ENCODE measurements at places on chromosomes 5 and 9.

- H3K4me1 ChIP-seq = no peaks in the 10 kb centered on the region
- no peak overlapping the region for H3K27ac ChIP-seq
- H3K4me3 ChIP-seq = no peak overlapping the region
- no peaks in the 10 kb centered on the region for H3K36me3 ChIP-seq
- no peak for DNase-seq
Observed at GRCh38 chr9:38431116-38431515, 6.9 kb upstream of the IGFBPL1 start.

DNA sequence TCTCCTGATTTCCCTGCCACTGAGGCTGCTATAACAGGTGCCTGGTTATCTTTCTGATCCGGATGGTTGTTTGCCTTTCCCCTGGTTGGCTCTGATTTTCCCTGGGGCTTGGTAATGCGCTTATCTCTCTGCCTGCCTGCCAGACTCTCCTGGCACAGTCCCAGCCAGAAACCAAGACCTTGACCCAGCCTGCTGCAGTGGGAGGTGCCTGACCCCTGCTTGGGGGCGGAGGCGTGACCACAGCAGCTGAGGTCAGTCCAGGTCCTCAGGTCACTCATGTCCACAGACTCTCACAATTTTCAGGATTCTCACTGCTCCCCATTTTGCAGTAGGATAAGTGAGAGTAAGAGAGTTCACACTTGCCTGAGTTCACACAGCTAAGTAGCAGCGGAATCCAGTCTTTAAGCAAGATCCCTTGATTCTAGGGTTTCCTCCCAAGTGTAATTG, 24.4 kb upstream of the SYNPO start:
- H3K27ac ChIP-seq = peak overlapping the region; percentile 11
- no peak for DNase-seq
- peaks cover 38% of the 10 kb centered on the region for H3K4me1 ChIP-seq
- H3K27me3 ChIP-seq = peaks cover 2% of the 10 kb centered on the region

- H3K4me1 ChIP-seq = peaks cover 25% of the 10 kb centered on the region
- no peak overlapping the region for H3K27ac ChIP-seq
- no peaks in the 10 kb centered on the region for H3K27me3 ChIP-seq
- no peak for DNase-seq
Observed at GRCh38 chr5:95671826-95672225, 11.0 kb downstream of the SPATA9 start.

DNA sequence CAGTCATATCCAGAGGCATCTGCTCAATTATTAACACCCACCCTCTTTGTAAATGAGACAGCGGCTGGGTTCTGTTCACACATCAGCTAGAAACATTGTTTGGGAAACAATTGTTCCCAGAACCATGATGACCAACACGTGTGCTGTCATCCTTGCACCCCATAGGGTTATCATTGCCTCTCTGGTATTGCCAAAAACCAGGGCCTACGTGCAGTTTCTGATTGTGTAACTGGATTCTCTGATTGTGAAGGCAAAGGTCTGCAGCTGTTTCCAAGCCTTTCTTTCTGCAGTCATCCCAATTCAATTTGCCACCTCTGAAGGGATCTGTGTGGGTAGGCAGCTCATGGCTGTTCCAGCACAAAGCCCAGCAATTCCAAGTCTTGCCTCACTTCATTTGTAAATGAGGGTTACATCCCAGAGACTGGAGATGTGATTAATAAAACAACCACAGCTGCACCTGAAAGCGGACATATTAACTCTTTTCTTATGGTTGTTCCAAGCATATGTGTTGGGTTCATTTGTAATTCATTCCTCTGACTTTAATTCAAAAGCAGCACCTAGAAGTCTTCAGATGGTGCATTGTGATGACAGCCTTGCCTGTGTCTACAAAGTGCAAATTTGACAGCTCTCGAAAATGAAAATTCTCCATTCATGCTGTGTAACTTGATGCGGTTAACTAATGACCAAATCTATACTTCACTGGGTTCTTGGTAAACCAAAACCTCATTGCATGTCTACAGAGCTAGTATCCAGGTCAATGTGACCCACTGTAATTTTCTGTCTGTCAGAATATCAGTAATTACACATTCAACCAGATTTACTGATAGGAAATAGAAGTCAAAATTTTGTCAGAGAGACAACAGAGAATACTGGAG, 66.6 kb downstream of the YIPF5 start:
- H3K4me3 ChIP-seq = no peak overlapping the region
- H3K36me3 ChIP-seq = no peaks in the 10 kb centered on the region
- no peak for DNase-seq
- H3K4me1 ChIP-seq = no peaks in the 10 kb centered on the region

GRCh38 chr9:83441390-83441789, 96.8 kb downstream of the FRMD3 start:
- DNase-seq = no peak
- no peak overlapping the region for H3K4me3 ChIP-seq
- H3K4me1 ChIP-seq = no peaks in the 10 kb centered on the region
- no peak overlapping the region for H3K27ac ChIP-seq

GRCh38 chr5:31469886-31470285, 62.0 kb downstream of the DROSHA start:
- H3K4me1 ChIP-seq = no peaks in the 10 kb centered on the region
- H3K27ac ChIP-seq = no peak overlapping the region
- H3K4me3 ChIP-seq = no peak overlapping the region
- DNase-seq = no peak
- H3K36me3 ChIP-seq = peaks cover 23% of the 10 kb centered on the region
- no peaks in the 10 kb centered on the region for H3K27me3 ChIP-seq

DNA sequence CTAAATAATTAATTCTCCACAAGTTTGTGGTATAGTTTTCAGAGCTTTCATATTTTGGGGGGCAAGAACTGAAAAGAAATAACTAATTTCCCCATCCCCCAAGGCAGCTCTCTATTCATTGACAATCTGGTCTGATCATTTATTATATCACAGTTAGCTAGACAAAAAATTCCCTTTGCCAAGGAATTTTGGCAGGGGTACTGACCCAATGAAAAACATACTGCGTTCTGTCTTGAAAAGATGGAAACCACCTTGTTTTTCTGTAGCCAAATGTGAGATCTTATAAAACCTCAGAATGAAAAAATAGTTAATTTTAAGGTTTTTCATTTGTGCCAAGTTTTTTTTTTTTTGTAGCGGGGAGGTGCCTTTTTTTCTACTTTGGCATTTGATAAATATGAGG, 1008.9 kb downstream of the EFNA5 start:
- H3K36me3 ChIP-seq = no peaks in the 10 kb centered on the region
- no peak overlapping the region for H3K4me3 ChIP-seq
- H3K4me1 ChIP-seq = no peaks in the 10 kb centered on the region
- no peaks in the 10 kb centered on the region for H3K27me3 ChIP-seq
- DNase-seq = peak; percentile 29
- no peak overlapping the region for H3K27ac ChIP-seq

GRCh38 chr9:26891726-26892125, 876 bp downstream of the CAAP1 start:
- peak overlapping the region; percentile 89 for H3K4me3 ChIP-seq
- H3K27ac ChIP-seq = peak overlapping the region; percentile 92
- no peaks in the 10 kb centered on the region for H3K27me3 ChIP-seq
- H3K4me1 ChIP-seq = peaks cover 6% of the 10 kb centered on the region
- H3K36me3 ChIP-seq = no peaks in the 10 kb centered on the region

DNA sequence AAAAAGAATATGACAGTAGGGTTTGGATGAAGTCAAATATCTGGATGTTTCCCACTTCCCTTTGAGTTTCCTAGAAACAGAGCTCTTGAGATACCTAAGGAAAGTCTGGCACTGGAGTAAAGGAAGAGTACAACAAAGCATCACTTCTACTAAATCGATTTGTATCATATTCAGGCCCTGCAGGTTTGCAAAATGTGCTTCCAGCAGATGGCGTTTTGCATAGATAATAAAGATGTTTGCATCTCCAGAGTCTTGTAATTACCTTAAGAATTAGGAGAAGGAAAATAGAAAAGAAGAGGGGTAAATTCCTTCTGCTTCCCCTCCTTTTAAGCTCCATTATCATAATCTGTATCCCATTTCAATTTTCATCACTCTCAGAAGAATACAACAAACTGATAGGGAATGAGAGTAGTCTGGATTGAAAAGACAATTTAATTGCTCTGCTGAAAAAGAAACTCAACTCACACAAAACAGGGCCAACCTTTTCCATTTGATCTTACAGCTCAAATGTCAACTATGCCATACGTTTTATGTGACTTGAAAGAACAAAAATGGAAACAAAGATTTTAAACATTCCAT, 380.4 kb downstream of the PTPRD start:
- H3K4me1 ChIP-seq = no peaks in the 10 kb centered on the region
- DNase-seq = peak; percentile 0
- no peaks in the 10 kb centered on the region for H3K27me3 ChIP-seq
- H3K36me3 ChIP-seq = no peaks in the 10 kb centered on the region
- no peak overlapping the region for H3K27ac ChIP-seq
- H3K4me3 ChIP-seq = no peak overlapping the region

DNA sequence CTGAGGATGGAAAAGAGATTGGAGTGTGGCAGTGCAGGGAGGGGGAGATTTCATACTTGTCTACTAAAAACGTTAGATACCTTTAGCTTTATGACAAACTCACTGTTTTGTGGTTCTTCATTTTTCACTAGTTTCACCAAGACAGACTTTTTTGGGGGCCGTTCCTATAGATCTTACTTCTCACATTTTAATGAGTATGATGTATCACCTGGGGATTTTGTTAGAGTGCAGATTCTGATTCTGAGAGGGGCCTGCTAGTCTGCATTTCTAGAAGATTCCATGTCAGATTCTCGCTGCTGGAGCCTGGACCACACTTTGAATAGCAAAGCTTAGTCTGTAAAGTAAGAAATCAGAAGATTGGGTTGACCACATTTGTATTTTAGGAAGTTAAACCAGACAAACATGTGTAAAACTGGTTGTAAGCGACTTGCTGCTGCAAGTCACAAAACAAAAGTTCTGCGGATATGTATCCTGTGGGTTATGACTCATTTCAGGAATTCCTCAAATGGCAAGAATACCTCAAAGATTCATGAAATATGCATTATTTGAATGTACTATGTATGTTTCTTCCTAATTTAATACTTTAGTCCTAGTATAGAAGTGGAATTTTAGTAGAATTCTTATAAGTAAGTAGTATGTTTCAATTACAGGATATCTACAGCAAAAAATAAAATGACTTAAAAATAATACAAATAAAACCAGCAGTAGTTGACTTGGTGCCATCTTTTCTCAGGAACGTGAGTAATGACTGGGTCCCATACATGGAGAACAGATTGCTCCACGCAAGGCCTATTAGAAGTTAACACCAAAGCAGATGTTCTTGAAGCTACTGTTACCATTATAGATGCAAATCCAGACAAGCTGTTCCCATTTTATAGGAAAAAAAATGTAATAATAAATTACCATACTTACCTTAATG, 27.8 kb downstream of the NFIL3 start:
- no peaks in the 10 kb centered on the region for H3K27me3 ChIP-seq
- H3K36me3 ChIP-seq = no peaks in the 10 kb centered on the region

GRCh38 chr5:2270467-2270866, 387.7 kb upstream of the IRX4 start:
- no peak overlapping the region for H3K27ac ChIP-seq
- H3K4me1 ChIP-seq = no peaks in the 10 kb centered on the region
- no peak overlapping the region for H3K4me3 ChIP-seq
- no peaks in the 10 kb centered on the region for H3K36me3 ChIP-seq
- DNase-seq = no peak

DNA sequence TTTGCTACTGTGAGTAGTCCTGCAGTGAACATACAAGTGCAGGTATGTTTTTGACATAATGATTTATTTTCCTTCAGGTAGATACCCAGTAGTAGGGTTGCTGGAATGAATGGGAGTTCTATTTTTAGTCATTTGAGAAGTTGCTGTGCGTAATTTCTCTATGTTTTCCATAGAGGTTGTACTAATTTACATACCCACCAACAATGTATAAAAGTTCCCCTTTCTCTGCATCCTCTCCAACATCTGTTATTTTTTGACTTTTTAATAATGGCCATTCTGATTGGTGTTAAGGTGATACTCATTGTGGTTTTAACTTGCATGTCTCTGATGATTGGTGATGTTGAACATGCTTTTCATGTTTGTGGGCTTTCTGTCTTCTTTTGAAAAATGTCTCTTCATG, 64.7 kb upstream of the CTSL start:
- H3K27ac ChIP-seq = no peak overlapping the region
- H3K4me3 ChIP-seq = no peak overlapping the region
- H3K4me1 ChIP-seq = peaks cover 8% of the 10 kb centered on the region
- H3K27me3 ChIP-seq = no peaks in the 10 kb centered on the region
- no peaks in the 10 kb centered on the region for H3K36me3 ChIP-seq
- peak; percentile 20 for DNase-seq

GRCh38 chr5:67206929-67207328, 10.3 kb upstream of the CD180 start:
- H3K4me3 ChIP-seq = no peak overlapping the region
- peak; percentile 97 for DNase-seq
- H3K36me3 ChIP-seq = no peaks in the 10 kb centered on the region
- peaks cover 13% of the 10 kb centered on the region for H3K4me1 ChIP-seq
- no peaks in the 10 kb centered on the region for H3K27me3 ChIP-seq
- H3K27ac ChIP-seq = no peak overlapping the region

GRCh38 chr5:62268234-62268633, 37.8 kb upstream of the KIF2A start:
- H3K27ac ChIP-seq = no peak overlapping the region
- no peaks in the 10 kb centered on the region for H3K4me1 ChIP-seq
- H3K4me3 ChIP-seq = no peak overlapping the region
- no peaks in the 10 kb centered on the region for H3K27me3 ChIP-seq
- DNase-seq = peak; percentile 30

GRCh38 chr9:77449240-77450084, 198.7 kb downstream of the GNA14 start:
- peak; percentile 97 for DNase-seq
- H3K4me1 ChIP-seq = peaks cover 30% of the 10 kb centered on the region
- H3K27ac ChIP-seq = peak overlapping the region; percentile 85
- H3K4me3 ChIP-seq = no peak overlapping the region
- H3K27me3 ChIP-seq = no peaks in the 10 kb centered on the region

- peak overlapping the region; percentile 31 for H3K27ac ChIP-seq
- H3K36me3 ChIP-seq = peaks cover 4% of the 10 kb centered on the region
- peaks cover 40% of the 10 kb centered on the region for H3K4me1 ChIP-seq
- H3K4me3 ChIP-seq = no peak overlapping the region
Observed at GRCh38 chr9:36158917-36159316, 10.3 kb upstream of the CCIN start.

DNA sequence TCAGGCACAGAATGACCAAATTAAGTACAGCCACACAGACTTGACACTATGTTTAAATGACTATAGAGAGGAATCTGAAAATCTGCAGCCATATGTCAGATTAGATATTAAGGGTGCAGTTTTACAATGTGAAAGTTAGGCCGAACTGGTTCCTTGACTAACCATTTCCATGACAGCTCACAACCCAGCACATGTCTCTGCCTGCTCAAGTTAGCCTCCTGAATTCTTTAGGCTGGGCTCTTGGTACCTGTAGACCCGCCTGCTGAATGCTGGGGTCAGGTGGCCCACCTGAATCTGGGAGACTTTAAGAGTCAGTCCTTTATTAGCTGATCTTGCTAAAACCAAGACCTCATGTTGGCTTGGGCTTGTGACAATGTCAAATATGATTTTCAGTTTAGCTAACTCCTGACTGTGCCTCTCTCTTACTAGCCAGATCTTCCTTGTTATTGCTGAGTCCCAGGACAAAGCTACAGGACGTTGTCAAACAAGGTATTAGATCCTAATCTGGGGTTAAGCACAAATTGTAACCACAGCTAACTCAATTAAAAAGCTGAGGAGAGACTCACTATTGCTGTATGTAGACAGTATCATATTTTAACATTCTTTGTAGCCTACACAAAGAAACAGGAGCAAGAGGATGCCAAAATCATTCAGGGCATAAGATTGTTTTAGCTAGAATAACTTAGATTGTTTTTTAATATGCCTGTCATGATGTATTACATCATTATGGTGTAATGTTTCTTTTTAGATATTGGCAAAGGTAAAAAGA, 490.9 kb downstream of the SEMA5A start:
- H3K4me3 ChIP-seq = no peak overlapping the region
- no peaks in the 10 kb centered on the region for H3K27me3 ChIP-seq
- peaks cover 26% of the 10 kb centered on the region for H3K4me1 ChIP-seq
- H3K36me3 ChIP-seq = no peaks in the 10 kb centered on the region
- peak; percentile 59 for DNase-seq
- H3K27ac ChIP-seq = peak overlapping the region; percentile 60
